ENCODE measurements at places on chromosomes 4 and X.

- DNase-seq: no peak
Observed at GRCh38 chr4:104868958-104869357, 277.7 kb upstream of the TET2 start.

- no peak for DNase-seq
Observed at GRCh38 chr4:121789960-121790829, 10.9 kb upstream of the EXOSC9 start.

DNA sequence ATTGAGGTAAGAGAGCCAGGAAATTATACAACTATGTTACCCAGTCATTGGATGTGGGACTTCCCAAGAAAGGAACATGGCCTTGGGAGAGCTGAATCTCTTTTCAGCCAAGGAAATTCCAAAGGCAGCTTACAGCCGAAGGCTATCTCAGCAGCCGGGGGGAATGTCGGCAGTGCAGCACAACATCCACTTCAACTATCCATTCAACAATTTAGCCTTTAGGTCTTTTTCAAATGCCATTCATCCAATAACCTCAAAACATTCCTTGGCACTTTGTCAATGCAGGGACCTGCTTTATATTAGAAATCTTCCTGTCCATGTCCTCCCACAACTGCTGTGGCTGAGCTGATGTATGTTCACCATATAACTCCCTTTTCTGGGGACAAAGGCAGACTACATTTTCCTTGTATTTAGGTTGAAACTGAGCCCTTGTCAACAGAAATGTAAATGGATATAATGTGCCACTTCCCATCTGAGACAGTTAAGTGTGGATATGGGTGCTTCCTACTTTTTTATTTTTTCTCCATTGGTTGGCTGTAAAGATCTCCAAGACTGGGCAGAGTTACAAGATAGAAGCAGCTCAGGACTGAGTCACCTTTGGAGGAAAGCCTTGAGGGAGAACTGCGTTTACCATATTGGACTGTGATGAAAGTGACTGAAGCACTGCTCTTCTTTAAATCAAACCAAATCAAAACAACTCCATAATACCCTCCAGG, 94.8 kb downstream of the GPRIN3 start:
- no peak for DNase-seq

GRCh38 chrX:142686653-142687283, 339.0 kb upstream of the SPANXN4 start:
- no peak for DNase-seq

- no peak for DNase-seq
Observed at GRCh38 chr4:95985791-95986550, 146.1 kb downstream of the PDHA2 start.

DNA sequence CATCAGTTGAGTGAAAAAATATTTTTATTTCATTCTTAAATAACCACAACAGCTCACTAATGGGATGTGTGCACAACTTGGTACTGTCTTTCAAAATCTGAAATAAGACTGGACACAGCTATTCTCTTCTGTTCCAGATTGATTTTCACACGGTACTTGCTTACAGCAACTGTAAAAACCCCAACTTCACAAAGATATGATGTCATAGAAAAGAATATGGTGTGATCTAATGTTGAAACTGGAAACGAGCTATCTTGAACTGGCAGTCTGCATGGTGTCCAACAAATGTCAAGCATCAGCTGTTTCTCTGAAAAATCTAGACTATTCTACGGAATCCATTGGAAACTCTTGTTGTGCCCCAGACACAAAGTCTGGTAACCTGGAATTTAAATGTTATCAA, 14.7 kb downstream of the HELQ start:
- no peak for DNase-seq

Data from T-helper 1 cell (primary cell).